ENCODE measurements at places on chromosomes 7 and 10.

GRCh38 chr10:50333872-50334271 is 82.6 kb upstream of the ASAH2 start:
- no peak for DNase-seq

DNA sequence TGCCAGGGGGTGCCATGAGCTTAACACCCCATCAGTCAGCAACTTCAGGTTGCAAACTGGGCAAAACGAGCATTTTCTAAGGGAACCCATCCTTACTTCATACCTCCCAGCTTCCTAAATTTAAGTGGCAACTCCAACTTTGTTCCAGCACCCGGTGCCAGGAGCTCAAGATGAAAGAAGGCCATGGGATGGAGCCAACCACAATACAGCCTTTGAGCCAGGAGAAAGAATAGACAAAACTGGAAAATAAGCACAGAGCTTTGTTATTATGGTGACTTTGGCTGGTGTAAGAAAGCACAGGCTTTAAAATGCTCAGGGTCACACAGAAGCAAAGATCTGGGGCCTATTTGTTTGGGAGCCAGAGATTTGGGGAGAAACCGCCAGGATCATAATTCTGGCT is 388.7 kb upstream of the MGMT start:
- no peak for DNase-seq

GRCh38 chr7:50684011-50684712 is 98.5 kb downstream of the GRB10 start:
- no peak for DNase-seq

DNA sequence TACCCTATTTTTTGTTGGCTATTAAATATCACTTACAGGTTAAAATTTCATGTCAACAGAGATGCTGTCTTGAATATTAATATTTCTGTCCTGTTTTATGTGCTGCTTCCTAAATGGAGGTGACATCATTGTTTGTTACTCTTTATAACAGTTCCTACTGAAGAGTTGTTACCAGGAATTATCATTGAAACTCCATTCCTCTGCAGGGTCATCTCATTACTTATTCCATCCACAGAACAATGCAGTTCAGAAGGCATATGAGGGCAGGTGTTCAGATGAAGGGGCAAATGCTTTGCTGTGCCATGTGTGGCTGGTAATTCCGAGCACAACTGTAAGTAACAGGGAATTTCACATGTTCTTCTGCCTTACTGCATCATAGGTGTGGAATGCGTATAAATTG is 113.4 kb downstream of the ANK3 start:
- no peak for DNase-seq

DNA sequence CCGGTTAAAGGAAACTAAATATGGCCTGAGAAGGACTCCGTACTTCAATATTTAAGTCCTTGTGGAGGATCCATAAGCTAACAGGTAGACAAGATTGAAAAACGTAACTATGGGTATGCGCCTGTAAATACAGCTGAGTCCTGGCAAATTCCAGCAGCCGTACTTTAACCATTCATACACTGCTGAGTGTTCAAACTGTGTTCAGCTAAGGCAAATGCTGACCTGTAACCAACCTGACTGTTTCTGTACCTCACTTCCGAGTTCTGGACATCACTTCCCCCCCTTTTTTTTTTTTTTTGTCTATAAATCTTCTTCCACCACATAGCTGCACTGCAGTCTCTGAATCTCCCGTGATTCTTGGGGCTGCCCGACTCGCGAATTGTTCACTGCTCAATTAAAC is 69.1 kb downstream of the SRPK2 start:
- DNase-seq: no peak

GRCh38 chr10:86224354-86225102 is 142.1 kb downstream of the GRID1 start:
- no peak for DNase-seq

- no peak for DNase-seq
Observed at GRCh38 chr7:6640246-6640721, 3.2 kb downstream of the ZNF316 start.

DNA sequence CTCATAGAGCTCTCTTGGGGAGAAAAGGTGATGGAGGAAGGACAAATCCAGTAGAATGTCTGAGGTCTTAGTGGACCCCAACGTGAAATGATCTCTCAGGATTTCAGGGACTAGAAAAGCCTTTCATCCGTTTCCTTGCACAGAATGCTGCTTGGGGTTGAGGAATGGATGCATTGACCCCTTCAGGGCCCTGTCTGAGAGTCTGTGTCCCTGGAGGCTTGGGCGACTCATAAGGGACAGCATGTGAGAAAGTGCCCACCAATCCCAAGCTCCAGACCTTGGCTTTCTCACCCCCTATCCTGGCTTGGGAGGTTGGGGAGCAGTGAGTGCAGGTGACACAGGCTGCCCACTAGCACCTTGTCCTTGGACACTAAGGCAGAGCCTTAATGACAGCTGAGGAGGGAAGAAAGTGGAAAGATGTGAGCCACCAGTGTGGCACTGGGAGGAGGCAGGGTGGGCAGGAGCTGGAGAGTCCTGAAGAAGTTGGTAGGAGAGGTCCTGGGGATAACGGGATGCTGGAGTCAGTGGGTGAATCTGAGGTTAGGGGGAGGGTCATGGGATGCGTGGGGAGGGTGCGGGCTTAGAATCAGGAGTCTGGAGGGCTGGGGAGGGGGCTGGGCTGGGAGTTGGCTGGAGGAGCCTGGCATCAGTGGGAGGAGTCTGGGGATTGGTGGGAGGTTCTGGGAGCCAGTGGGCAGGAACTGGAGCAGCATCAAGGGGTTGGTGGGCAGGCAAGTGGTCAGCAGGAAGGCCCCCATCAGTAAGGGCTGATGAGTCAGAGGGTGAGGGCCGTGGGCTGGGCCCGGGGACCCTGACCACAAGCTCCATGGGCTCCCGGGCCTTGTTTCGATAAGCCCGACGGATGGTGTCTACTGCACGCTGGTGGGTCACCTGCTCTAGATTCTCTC is 8.6 kb downstream of the LZTS2 start:
- no peak for DNase-seq

GRCh38 chr10:124745673-124746072 is 1.5 kb upstream of the FAM53B start:
- DNase-seq: peak; percentile 49

DNA sequence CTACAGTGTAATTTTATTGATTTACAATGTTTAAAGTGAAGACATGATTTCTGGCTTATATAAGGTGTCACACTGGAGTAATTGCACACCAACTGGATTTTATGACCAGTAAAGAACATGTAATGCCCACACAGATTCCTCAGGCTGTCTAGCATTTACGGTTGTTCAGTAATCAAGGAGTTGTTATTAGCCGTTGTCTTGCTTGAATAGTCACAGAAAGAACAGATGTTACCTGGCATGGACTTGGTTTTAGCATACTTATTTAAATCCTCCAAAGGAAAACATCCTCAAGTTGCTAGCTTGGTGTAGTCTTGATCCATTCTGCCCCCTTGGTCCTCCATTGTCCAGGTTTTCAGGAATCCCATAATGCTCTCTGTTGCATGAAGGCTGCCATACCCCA is 65.8 kb downstream of the POU6F2 start:
- DNase-seq: no peak

DNA sequence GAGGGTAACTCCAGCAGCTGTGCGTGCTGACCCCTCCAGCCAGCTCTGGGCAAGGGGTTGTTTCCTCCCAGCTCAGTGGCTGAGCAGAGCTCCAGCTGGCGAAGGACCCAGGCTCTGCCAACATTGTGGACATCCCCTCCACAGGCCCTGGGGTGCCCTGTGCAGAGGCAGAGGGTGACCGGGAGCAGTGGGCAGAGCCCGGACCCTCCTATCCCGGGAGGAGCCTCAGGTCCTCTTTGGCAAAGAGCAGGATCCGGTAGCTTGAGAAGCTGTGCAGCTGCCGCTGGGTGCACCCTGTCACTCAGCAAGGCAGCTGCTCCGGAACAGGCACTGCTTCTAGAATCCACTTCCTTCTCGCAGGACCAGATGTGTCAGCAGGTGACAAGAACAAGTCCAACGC is 175.9 kb downstream of the EBF3 start:
- no peak for DNase-seq

- DNase-seq: no peak
Observed at GRCh38 chr10:91602868-91603568, 29.9 kb downstream of the PPP1R3C start.

DNA sequence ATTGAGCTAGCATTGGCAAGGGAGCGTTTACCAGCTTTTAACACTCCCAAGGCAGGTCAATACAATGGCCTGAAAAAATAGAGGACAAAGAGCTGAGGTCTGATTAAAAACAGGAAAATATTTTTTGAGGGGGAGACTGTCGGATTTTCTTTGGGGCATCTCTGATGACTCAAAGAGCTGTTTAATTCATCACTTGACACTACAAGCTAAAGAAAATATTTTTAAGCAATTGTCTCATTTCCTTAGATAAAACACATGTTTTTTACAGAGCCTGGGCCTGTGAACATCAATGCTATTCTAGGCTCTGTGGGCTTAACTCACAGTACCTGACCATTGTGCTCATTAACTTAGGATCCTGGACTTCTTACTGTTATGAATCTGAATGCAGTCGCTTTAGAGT is 100.8 kb downstream of the NRP1 start:
- DNase-seq: no peak

GRCh38 chr7:16098058-16098457 is 323.3 kb downstream of the CRPPA start:
- DNase-seq: no peak

- DNase-seq: no peak
Observed at GRCh38 chr7:2468227-2468626, 8.0 kb downstream of the GRIFIN start.

Measured in effector memory CD8-positive, alpha-beta T cell (primary cell).